ENCODE measurements at places on chromosomes 11 and 22.

- DNase-seq: no peak
Measured at GRCh38 chr11:14370496-14370895, 11.5 kb upstream of the RRAS2 start.

DNA sequence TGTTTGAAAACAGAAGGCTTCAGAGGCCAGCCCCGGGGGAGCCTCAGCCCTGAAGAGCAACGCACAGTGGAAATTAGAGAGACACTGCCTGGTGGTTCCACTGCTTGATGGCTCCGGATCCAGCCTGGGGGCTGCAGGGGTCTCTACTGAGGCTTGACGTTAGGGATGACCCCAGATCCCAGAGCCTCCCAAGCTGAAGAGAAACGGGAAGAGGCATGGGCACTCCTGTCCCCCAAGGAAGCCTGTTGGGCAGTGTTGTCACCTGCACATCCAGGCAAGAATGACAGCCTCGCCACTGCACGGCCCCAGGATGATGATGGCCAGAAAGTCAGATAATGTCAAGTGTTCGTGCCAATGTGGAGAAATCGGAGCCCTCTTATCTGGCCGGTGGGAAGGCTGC lies 56.8 kb upstream of the FGF3 start:
- no peak for DNase-seq

DNA sequence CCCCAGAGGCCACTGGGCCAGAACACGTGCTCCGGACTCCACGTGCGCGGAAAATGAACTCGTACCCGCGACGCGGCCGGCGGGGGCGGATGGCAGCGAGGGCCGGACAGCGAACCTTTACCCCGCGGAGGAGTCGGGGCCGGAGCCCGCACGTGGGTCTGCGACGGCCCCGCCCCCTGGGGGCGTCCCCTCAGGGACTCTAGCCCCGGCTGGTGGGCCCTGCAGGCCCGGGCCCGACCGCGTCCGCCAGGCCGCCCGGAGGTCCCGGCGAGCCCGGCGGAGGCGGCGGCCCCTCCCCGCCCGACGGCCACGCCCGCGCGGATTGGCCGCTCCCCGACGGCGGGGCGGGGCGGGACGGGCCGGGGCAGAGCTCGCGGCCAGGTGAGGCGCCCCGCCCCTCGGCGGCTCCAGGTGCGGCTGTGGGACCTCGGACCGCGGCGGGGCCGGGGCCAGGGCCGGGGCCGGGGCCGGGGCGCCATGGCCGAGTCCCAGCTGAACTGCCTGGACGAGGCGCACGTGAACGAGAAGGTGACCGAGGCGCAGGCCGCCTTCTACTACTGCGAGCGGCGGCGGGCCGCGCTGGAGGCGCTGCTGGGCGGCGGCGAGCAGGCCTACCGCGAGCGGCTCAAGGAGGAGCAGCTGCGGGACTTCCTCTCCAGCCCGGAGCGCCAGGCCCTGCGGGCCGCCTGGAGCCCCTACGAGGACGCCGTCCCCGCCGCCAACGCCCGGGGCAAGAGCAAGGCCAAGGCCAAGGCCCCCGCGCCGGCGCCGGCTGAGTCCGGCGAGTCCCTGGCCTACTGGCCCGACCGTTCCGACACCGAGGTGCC lies at the start of gene FAM83F:
Gene FAM83F, plus strand, starts transcription at position 389 of the 827 bp plus-strand sequence. Its CDS starts 89 bp downstream, at position 478.
- DNase-seq: no peak

DNA sequence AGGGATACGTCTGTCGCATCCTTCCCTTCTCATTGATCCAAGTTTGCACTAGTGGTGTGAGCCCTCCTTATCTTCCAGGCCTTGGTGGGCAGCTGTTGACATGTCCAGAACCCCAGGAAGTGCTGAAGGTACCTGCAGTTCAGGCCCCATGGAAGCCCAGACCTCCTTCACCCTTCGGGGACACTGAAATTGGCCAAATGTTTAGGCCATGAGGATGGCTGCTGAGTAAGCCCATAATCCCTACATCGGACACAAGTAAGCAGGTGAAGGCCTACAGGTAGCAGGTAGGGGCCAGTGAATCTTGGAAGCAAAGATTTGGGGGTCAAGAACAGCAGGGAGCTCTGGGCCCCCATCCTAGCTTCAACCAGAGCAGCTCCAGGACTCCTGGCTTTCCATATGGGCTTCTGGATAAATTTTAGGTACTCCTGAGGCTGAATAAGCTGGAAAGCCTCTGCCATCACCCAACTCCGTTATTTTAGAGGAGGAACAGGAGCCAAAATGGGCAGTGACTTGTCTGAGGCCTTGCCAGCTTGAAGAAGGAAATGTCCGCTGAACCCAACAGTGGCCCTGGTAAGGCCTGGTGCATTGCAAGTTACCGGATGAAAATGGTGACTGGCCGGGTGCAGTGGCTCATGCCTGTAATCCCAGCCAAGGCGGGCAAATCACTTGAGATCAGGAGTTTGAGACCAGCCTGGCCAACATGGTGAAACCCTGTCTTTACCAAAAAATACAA lies 45.2 kb downstream of the MORC2 start:
- no peak for DNase-seq

DNA sequence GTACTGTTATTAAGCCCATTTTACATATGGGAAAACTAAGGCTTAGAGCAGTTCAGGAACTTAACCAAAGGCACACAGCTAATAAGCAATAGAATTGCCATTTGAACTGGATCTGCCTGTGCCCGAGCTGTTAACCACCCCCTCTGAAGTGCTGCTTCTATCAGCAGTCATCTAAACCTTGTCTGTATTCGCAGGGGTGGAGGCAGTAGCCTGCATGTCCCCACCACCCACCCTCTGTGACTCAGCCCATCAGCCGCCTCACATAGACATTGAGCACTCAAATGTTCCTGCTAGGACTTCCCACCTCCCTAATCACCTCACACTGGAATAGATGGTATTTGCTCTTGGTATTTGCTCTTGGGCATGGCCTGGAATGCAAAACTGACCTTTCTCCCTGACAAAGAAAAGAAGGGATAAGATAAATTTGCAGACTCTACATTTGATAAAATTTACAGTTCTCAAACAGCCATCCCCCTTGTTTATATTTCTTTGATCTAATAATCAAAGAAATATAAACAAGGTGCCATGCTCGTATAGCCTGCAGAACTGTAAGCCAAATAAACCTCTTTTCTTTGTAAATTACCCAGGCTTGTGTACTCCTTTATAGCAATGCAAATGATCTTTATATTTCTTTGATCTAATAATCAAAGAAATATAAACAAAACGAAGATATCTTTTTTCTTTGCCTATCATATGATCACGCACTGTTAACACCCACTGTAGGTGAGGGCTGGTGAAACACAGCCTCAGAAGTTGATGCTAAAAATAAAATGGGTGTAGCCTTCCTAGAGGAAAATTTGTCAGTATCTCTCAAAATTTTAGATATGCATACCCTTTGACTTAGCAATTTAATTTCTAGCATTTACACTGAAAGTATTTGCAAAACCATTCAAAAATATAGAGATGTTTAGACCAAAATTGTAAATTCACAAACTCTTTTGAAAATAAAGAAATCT lies 15.9 kb downstream of the DKK3 start:
- DNase-seq: no peak

DNA sequence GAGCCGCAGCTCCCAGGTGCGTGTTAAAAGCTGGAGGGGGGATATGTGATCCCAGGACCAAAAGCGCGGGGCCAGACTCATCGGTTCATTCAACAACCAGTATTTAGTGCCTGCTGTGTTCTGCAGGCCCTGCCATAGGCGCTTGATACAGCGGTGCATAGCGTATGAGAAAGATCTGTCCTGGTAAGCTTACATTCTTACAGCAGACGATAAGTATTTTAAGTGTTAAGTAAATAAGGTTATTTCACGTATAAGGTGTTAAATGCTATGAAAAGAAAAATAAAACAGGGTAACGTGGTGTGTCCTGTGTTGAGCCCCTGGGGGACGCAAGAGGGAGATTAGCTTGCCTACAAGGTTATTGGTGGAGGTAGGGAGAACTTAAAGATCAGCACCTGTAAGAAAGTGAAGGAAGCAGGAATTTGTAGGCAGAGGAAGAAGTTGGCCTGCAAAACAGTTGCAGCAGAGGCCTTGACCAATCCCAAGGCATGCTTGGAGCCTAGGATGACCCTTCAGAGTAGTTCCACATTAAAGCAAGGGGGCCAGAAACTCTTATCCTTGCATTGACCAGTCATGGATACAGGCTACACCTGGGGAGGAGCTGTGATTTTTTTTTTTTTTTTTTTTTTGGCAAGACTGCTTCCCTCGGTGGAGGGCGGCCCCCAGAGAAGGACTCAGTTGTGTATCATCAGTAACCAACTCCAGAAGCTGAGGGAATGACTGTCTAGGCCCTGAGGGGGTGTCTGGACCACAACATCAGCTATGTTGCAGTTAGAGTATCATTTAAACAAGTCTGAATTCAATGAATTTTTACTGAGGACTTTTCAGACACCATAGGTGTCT lies 487 bp upstream of the LIPT2 start:
- no peak for DNase-seq

GRCh38 chr11:132874638-132875037 lies 657.7 kb downstream of the OPCML start:
- no peak for DNase-seq

- DNase-seq: no peak
Measured at GRCh38 chr11:130585545-130585944, 137.1 kb downstream of the ADAMTS15 start.

GRCh38 chr11:46490666-46491065 lies 99.1 kb upstream of the CHRM4 start:
- no peak for DNase-seq

DNA sequence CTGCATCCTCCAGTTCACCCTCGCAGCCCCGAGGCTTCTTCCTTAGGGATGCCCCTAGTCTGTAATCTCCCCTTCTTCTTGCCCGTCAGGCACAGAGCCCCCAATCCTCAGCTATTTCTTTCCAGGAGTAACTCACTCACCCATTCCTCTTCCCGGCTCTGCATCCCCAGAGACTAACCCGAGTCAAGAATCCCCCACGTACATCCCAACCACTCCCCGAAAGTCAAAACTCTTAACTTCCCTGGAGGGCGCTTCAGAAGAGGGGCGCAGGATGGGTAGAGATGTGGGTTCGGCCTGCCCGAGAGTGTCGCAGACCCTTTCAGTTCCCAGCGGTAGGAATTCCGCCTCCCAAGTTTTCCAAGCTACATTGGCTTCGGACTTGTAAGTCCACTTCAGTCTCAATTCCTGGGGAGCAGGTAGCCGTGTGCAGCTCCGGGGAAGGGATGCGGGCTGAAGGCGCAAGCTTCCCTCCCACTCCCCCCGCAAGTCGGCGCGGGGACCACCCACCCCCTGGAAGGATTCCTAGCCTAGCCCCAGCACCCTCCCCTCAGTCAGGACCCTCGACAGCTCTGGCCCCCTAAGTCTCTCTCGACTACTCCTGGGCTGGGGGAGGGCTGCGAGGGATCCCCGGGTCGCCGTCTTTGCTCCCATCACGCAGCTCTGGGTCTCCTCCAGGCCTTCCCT lies 871 bp downstream of the BDNF start:
- no peak for DNase-seq

GRCh38 chr11:118533769-118534729 lies 3.1 kb downstream of the TMEM25 start:
- no peak for DNase-seq

- DNase-seq: peak; percentile 58
Measured at GRCh38 chr22:35539910-35540594, 579 bp upstream of the RASD2 start.
